ENCODE measurements at places on chromosomes 5 and 9. TPM values are rescaled to one million over a fixed set of nuclear protein-coding genes. Genes with fewer than 3 reads are reported as not detected.

DNA sequence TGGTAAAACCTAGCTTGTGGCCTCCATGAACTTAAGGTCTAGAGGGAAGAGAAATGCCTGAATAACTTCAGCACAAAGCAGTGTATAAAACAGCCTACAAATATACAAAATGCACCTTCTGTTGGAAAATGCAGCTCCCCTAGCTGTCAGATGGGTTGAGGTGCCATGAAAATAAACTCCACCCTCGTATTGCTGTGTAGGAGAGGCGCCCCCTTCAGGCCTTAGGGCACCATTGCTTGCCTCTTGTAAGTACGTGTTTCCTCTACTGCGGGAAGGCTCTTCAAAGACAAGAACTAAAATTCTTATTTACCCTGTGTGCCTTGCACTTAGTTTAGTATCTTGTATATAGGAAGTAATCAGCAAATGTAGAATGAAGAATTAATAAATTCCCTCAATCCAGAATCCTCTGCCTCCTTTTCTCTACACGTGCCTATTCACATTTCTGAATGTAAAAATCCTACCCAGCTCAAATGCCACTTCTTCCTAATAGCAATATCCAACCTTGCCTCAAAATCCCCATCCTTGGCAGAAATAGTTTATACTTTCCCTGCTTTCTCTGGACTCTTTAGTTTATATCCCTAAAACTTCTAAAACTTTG is 393.7 kb upstream of the PDE4D start:
- no peaks in the 10 kb centered on the region for H3K36me3 ChIP-seq
- no peak for DNase-seq
- no peak overlapping the region for H3K27ac ChIP-seq
- H3K4me1 ChIP-seq: no peaks in the 10 kb centered on the region
- no peak overlapping the region for H3K4me3 ChIP-seq

GRCh38 chr9:113454914-113455761 is 8.4 kb upstream of the RGS3 start:
- H3K4me1 ChIP-seq: peaks cover 13% of the 10 kb centered on the region
- no peaks in the 10 kb centered on the region for H3K36me3 ChIP-seq
- no peak overlapping the region for H3K4me3 ChIP-seq
- H3K27ac ChIP-seq: peak overlapping the region; percentile 67
- H3K27me3 ChIP-seq: no peaks in the 10 kb centered on the region
- no peak for DNase-seq

Gene PLPP6
- 7.7 TPM for total RNA-seq

Gene FBXL7
- not detected for total RNA-seq

GRCh38 chr5:25448190-25448621 is 803.4 kb upstream of the CDH10 start:
- no peaks in the 10 kb centered on the region for H3K27me3 ChIP-seq
- H3K4me1 ChIP-seq: no peaks in the 10 kb centered on the region
- H3K4me3 ChIP-seq: no peak overlapping the region
- H3K36me3 ChIP-seq: no peaks in the 10 kb centered on the region

Gene DMRT3
- total RNA-seq: not detected

DNA sequence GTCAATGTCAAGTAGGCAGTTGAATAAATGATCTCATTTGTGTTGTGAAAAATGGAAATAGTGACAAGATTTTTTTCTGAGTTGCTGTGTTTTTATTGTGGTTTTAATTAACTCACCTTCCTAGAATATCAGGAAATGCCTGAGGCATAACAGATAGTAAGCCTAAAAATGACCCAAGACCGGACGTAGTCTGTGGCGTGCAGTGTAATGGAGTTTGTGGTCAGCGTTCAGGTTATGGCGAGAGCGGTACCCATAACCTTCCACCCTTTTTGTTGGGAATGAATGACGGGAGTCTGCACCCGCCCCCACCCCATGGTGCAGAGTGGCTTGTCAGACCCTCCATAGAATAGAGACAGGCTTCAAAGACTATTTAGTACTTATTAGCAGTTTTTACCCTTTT is 119.3 kb downstream of the GALNT10 start:
- H3K36me3 ChIP-seq: peaks cover 7% of the 10 kb centered on the region
- H3K4me3 ChIP-seq: no peak overlapping the region
- peak overlapping the region; percentile 39 for H3K27ac ChIP-seq
- H3K4me1 ChIP-seq: peaks cover 21% of the 10 kb centered on the region

GRCh38 chr9:13862654-13863053 is 451.3 kb downstream of the NFIB start:
- DNase-seq: no peak
- no peak overlapping the region for H3K4me3 ChIP-seq
- H3K27me3 ChIP-seq: no peaks in the 10 kb centered on the region
- no peaks in the 10 kb centered on the region for H3K4me1 ChIP-seq
- H3K36me3 ChIP-seq: no peaks in the 10 kb centered on the region
